ENCODE measurements at places on chromosomes 4 and X.

DNA sequence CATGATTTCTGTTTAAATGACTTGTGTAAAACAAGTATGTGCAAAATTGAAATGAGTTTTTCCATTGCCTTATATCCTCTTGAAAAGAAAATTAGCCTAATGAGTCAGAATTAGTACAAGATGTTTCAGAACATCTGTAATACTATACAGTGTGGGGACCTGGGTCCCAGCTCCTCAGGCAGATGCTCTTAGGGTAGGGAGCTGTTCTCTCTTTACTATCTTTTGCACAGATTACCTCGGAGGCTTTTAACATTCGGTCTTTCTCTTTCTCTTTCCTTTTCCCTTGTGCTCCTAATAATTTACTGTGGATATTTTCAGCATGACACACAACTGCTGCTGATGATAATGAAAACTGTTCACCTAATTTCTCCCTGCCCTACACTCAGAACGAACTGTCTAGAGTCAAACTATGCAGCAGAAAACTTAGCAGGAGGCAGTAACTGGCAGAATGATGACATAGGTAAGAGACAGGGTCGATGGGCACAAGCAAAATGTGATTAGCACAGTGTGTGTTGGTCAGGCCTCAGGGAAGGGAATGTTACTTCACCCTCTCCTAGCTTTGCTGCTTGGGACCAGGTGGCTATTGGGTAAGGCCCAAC is 455.3 kb downstream of the PDHA2 start:
- DNase-seq: no peak

DNA sequence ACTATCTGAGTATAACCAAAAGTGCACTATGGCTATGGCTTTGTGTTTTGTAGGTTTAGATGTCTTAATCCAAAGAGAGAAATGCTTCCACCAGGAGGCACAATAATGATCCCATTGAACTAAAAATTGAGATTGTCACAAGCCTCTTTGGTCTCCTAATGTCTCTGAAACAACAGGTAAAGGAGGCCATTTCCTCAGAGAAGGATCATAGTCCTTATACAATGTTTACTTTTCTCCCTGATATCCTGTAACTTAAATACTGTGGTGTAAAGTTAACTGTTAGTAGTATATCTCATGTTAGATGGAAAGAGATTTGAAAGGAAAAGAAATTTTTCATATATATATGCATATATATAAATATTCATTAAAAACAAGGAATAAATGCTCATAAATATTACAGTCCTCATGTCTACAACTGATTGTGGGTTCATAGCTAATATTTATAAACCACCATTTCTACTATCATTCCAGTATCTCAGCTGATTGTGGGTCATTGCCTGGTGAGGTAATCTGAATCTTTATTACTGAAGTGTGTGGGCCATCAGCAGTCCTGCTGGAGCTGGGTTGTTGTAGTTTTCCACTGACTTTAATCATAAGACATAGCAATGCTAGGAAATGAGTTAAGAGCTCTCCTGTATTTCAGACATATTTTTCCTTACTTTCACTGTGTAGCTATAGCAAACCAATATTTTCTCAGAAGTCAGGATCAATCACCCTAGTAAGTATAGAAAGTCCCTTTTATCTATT is 1230.4 kb downstream of the PCDH18 start:
- no peak for DNase-seq

DNA sequence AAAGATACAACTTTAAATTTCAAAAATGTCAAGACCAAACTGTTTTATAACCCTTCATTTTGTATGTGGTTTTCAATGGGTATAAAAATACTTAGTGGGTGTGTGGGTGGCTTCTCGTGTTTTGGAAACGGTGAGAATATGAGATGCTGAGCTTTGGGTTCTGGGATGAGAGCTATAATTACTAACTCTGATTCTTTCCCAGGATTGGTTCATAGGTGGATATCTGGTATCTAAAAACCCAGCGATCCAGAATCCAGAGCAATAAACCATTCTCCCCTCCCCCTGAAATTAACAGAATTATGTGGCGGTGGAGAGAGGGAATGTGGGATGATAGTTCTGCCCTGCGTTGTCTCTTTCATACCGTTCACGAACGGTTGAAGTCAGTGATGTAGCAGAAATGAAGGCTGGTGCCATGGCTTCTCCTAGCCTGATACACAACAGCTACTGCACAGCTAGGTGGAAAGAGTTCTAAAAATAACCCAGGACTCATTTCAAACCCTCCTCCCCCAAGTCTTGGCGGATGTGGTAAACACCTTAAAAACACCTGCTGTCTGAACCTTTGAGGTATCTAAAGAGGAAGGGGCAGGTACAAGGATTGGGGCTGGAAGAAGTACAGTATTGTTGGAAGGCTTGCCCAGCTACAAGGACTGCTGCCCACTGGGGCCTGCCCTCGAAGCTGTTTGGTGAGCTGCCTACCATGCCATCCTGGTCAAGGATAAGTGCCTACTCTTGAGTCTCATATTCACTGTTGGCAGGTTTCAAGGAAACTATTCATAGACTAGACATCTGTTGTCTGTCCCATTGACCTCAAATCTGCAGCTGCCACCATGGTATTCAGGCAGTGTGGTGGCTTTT is 44.5 kb downstream of the SEPTIN11 start:
- no peak for DNase-seq

GRCh38 chr4:185467101-185467500 is 4.4 kb downstream of the CCDC110 start:
- no peak for DNase-seq

DNA sequence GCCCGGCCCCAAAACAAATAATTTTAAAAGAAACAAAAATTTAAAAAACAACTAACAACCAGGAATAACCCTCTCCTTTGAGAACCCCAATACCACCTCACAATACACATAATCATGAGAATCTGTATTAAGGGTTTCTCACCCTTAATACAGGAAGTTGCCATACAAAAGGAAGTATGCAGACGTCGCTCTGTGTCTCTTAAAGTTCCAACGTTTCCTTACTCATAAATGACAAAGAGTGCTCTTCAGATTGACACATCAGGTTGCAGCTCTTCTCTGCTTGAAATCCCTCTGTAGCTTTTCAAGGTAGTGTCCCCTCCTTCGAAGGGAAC is 73.9 kb upstream of the IRF2 start:
- no peak for DNase-seq

DNA sequence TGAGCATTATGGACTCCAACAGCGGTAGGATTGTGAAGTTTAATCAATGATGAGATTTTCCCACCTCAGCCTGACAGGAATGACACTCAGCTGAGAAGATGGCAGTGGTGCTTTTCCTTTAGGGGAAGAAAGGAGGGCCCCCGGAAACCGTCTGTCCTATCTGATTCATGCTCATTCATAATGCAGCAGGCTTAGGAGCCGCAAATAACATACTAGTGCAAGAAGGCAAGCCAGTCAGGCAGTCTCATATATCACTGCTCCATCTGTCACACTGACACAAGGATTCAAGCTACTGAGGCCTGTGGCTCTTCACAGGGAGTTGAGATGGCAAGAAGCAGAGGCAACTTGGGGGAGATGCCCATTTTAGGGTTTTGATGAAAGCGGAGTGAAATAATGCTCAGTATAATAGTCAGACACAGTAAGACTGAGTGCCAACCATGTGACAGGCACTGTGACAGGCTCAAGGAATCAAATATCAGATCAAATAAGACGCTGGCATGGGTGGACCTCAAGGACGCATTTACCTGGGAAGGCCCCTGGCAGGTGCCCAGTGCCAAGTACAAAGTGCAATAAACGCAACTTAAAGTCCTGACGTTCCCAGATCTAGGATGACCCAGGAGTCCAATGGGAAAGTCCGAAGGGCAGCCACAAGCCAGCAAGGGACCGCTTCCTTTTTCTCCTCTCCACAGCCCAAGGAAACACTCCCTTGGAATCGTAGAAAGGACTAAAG is 63.4 kb downstream of the FHDC1 start:
- no peak for DNase-seq

DNA sequence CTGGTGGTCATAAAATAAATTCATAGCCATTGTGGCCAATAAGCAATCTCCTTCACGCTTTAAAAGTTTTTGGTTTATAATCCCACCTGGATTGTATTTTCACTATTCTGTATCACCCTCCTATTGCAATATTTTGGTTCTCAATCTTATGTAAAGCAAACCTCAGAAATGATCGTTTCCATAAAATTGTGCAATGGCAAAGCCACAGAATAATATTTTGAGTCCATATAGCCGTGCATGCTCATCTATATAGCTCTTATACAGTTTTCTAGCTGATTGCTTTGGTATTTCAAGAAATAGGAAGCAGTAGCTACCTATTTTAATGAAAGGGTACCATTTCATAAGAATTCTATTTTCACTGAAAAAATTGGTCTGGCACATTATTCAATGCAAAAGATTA is 10.0 kb upstream of the HAND2 start:
- DNase-seq: no peak

DNA sequence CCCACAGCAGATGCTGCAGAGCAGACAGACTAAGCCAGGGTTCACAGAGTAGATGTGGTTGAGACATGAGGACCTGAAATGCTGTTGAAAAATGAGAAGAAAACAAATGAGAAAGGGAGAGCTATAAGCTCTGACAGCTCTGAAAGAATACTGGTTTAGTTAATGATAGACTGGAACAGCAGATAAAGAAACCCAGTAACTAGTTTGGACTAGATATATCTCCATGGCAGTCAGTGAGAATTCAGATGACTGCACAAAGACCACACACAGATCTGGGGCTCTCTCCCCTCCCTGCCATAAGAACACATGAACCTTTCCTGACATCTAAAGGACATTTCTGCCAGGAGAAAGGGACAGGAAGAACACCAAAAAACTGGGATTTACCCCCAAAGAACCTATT is 8.2 kb downstream of the NAA11 start:
- DNase-seq: no peak

GRCh38 chrX:47235691-47236103 is 2.9 kb downstream of the USP11 start:
- no peak for DNase-seq

DNA sequence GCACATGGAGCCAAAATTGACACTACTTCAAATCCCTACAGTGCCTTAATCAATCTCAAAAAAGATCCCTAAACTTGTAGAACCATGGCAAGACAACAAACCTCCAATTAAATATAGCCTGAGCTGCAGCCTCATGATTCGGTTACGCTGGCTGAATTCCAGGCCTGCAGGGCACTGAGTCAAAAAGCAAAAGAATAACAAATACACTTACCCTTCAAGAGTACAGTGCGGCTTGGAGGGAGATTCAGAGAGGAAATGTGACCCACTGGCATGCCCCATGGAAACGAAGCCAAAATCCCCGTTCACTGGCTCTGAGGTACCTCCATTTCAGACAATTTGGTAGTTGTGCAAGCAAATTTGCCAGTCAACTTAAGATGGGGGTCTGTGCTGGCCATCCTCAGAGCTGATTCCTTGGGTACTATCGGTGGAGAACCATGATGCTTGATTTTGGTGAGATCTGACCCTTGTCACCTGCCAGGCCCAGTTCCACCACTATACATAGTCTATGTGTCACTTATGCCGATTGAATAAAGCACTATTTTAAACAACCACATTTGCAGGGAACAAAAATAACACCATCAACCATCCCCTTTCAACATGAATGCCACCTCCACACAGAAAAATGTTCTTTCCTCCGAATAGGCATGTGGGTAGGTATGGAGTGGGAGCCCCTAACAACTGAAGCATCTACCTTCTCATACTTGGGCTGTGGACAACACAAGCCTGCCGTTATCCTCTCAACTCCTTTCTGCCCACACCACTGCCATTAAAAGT is 2.1 kb downstream of the C4orf54 start:
- no peak for DNase-seq

DNA sequence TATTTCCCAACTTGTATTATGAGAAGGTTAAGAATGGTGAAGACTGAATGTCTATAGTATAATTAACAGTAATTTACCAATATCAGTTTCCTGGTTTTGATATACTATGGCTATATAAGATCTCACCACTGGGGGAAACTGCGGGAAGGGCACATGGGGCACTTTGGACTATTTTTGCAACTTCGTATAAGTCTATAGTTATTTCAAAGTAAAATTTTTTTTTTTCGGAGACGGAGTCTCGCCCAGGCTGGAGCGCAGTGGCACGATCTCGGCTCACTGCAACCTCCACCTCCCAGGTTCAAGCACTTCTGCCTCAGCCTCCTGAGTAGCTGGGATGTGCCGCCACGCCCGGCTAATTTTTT is 46.1 kb downstream of the CXorf58 start:
- DNase-seq: no peak

DNA sequence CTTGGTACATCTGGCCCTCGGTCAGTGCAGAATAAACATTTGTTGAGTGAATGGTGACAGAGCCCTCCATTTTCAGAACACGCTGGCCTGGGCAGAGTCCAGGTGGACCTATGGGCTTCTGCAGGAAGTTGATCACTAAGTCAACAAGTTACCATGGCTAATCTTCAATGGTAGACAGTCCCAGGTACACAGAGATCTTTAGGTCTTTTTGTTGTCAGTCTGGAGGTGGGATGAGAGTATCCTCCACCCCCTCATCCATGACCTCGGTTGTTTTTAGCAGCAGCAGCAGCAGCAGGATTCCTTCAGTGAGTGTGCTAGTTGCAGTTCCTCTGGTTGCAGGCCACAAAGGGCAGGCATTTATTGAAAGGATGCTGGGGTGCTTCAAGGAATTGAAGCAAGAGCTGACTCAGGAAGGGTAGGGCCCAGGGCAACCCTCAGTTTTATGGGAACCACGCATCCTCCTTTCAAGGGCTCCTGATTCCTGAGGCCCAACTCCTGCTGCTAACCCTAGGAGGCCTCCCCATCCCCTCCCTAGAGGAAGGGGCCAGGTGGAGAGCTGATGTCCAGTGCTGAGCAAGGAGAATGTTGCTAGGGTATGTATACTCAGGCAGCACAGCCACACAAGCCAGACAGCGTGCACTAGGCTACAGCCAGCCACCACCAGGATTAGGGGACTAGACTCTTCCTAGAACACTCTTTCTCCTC is 1.7 kb upstream of the USP27X start:
- no peak for DNase-seq

DNA sequence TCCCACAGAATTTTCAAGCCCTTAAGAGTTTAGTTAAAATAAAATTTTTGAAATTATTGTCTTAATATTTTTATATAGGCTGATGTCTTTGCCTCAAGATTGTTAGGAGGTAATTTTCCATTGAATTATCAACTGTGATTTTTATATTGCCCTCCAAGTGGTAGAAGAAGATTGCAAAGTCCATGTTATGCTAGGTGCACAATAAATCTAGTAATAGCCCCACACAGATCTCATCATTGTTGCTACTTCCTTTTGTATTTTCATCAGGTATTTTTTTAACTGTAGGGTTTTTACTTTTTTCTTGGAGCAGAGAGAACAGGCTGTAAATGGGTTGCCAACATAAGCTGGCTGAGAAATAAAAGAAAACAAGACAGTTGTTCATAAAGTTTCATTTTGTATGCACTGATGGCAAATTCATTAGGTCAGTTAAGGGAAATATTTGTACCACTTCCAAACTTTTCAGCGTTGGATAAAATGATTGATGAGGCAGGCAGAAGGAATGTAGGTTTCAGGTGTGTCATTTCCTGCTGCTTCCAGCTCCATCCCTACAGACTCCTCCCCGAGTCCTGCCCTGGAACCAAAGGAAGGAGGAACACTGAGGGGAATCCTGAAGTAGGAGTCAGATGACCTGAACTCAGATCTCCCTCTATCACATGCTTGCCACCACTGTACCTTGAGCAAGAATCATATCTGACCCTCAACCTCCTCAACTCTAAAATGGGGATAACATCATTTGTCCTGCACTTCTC is 105.5 kb downstream of the PRRG1 start:
- no peak for DNase-seq

GRCh38 chr4:123599920-123600810 is 203.6 kb downstream of the SPRY1 start:
- no peak for DNase-seq

Data from hematopoietic multipotent progenitor cell treated with erythropoietin and hydrocortisone succinate and interleukin-3 and kit ligand, for 17 days (in vitro differentiated cells).